ENCODE measurements at places on chromosomes 13 and 19. TPM values are rescaled to one million over a fixed set of nuclear protein-coding genes. Genes with fewer than 3 reads are reported as not detected.

CALR3 gene
- not detected for total RNA-seq

ATXN8OS gene
- total RNA-seq, result not detected

LGI4 gene
- total RNA-seq, result 0.69 TPM

RDH13 gene
- 7.4 TPM for total RNA-seq

ZNF221 gene
- total RNA-seq, result 0.34 TPM

ZNF682 gene
- total RNA-seq, result 16.0 TPM

DENND1C gene
- 111 TPM for total RNA-seq

Data from CD4-positive, alpha-beta T cell (primary cell).